ENCODE measurements at places on chromosomes 3 and 15. TPM values are rescaled to one million over a fixed set of nuclear protein-coding genes. Genes with fewer than 3 reads are reported as not detected.

DNA sequence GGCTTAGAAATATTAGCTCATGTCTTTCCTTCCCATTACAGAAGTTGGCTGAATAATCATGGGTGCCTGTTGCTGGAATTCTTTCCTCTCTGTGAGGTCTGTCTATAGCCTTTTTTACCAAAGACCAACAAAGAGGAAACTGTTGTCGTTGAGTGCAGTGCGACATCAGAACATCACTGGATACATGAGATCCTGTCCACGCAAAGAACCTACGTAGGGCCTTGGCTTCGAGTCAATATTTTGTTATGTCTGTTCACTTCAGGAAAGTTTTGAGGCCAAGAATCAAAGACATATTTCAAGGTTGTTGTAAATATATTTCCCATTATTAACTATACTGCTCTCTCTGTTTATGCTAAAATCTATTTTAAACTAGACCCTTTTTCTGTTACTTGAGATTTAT lies 101.5 kb upstream of the IL12A start:
- no peak overlapping the region for H3K27ac ChIP-seq
- no peaks in the 10 kb centered on the region for H3K27me3 ChIP-seq
- no peak overlapping the region for H3K4me3 ChIP-seq

The PCOLCE2 gene
- total RNA-seq = 1.8 TPM

The MESP2 gene
- total RNA-seq = not detected

The OR5K2 gene
- total RNA-seq = not detected

The NAALADL2 gene
- total RNA-seq = 5.6 TPM

Measured in spleen (tissue), 13 donors.